A549 treated with RU486 at 1 μM for 4 hours (cell line): ENCODE measurements at places on chromosomes 5 and 9. TPM values are rescaled to one million over a fixed set of nuclear protein-coding genes. Genes with fewer than 3 reads are reported as not detected.

The PRR16 gene
- 0.09 TPM in 1 of 5 replicates, not detected in the others for total RNA-seq

The TIGD6 gene
- 4.7 to 6.1 TPM (median 5.8 TPM) in 5 replicates for total RNA-seq

The GLIPR2 gene
- 7.7 to 10.4 TPM (median 8.7 TPM) in 5 replicates for total RNA-seq

The PIP5KL1 gene
- total RNA-seq, result 0.90 to 2.9 TPM (median 1.1 TPM) in 5 replicates

The SPINK4 gene
- total RNA-seq, result not detected in 5 replicates

The SLC34A3 gene
- 0.07 to 0.08 TPM (median 0.07 TPM) in 3 of 5 replicates, not detected in the others for total RNA-seq

The KIF27 gene
- 0.46 to 1.6 TPM (median 1.2 TPM) in 5 replicates for total RNA-seq

The FBN2 gene
- total RNA-seq, result 11.8 to 18.5 TPM (median 17.3 TPM) in 5 replicates

The CNOT8 gene
- total RNA-seq, result 28.3 to 39.8 TPM (median 38.4 TPM) in 5 replicates

The GPBP1 gene
- total RNA-seq, result 27.3 to 51.2 TPM (median 38.8 TPM) in 5 replicates

The SLC6A3 gene
- 0.07 to 0.37 TPM (median 0.14 TPM) in 4 of 5 replicates, not detected in the other for total RNA-seq

The SVEP1 gene
- total RNA-seq, result 1.2 to 1.7 TPM (median 1.6 TPM) in 5 replicates

The GABRA1 gene
- total RNA-seq, result not detected in 5 replicates

The UBE2R2 gene
- total RNA-seq, result 43.9 to 50.7 TPM (median 49.9 TPM) in 5 replicates

The CD274 gene
- 1.3 to 3.2 TPM (median 2.0 TPM) in 5 replicates for total RNA-seq

The LHX3 gene
- total RNA-seq, result 0.07 to 0.14 TPM (median 0.11 TPM) in 4 of 5 replicates, not detected in the other

The ROPN1L gene
- 1.1 to 2.7 TPM (median 2.1 TPM) in 5 replicates for total RNA-seq

The ZMYND19 gene
- 33.6 to 54.8 TPM (median 52.3 TPM) in 5 replicates for total RNA-seq

The HRCT1 gene
- 0.28 to 0.48 TPM (median 0.30 TPM) in 3 of 5 replicates, not detected in the others for total RNA-seq

The GRXCR2 gene
- not detected in 5 replicates for total RNA-seq

The SV2C gene
- 0.02 TPM in 1 of 5 replicates, not detected in the others for total RNA-seq

The CCL27 gene
- 0.22 to 0.41 TPM (median 0.23 TPM) in 3 of 5 replicates, not detected in the others for total RNA-seq
